ENCODE measurements at places on chromosomes 3 and 15.

DNA sequence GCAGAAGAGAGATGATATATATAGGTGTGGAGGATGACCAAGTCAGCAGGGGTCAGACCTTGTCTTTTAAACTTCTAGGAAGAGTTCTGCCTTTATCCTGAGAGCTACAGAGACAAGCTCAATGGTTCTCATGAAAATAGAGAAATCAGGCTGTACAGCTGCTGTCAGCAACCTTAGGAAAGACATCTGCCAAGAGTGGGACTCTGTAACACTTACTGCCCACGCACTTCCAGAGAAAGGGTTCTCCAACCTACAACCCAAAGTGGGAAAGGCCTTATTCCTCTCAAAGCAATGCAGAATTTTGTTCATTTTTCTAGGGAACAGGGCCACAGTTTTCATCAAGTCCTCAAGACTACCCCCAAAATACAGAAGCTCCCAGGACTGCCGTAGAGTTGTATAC is 138.7 kb downstream of the STT3B start:
- DNase-seq, result no peak

- no peak for DNase-seq
Observed at GRCh38 chr3:144403040-144403457, 431.4 kb downstream of the DIPK2A start.

- no peak for DNase-seq
Observed at GRCh38 chr3:8255725-8256124, 245.9 kb upstream of the LMCD1 start.

GRCh38 chr3:120568598-120568997 is 27.5 kb upstream of the NDUFB4 start:
- DNase-seq, result no peak

GRCh38 chr15:92521624-92522008 is 127.9 kb downstream of the ST8SIA2 start:
- DNase-seq, result peak; percentile 70

GRCh38 chr3:158845765-158846350 is 44.0 kb downstream of the MFSD1 start:
- DNase-seq, result no peak

DNA sequence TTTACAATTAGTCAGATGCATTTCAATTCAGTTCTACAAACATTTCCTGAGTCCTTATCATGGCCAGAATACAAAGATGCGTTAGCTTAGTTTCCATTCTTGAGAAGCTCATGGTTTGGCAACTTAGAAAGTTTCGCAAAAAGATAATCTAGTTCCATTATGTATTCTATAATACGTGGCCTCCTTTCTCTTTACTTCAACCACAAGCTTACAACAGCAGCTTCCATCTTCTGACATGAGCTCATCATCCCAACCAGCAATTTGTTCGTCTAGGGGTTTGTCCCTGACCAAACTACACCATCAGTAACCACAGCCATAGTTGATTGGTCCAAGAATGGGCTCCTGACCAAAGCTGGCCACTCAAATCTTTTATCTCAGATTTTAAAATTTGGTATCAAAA is 267.6 kb upstream of the TBC1D5 start:
- DNase-seq, result no peak

DNA sequence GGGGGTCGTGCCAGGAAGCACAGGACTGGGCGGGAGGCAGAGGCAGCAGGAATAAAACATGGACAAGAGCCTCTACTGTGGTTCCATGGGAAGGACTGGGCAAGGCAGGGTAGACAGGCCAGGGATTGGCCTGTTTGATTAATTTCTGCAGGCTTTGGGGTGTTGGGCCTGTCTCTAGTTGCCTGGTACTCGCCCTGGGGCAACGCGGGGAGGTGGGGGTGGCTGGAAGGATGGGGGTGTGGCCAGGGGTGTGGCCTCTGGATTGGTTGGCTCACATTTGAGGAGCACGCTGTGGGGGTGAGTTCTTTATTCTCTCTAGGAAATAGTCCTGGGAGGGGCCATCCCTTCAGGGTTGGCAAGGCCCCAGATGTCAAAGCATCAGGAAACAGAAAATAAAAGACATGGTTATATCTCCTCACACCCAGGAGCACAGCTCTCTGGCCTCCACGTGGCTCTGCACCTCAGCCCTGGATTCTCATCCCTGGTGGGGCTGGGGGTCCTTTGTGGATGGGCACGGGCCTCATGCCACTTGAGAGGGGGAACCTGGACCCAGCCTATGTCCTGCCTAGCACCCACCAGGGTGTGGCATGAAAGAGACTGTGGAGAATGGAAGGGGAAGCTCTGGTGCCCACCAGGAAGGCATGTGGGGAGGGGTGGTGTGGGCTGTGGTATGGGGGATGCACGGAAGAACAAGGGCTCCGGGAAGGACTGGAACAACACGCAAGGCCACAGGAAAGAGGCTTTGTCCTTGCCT is 223.0 kb upstream of the LYSMD4 start:
- DNase-seq, result no peak
